ENCODE measurements at places on chromosomes 11 and 22.

DNA sequence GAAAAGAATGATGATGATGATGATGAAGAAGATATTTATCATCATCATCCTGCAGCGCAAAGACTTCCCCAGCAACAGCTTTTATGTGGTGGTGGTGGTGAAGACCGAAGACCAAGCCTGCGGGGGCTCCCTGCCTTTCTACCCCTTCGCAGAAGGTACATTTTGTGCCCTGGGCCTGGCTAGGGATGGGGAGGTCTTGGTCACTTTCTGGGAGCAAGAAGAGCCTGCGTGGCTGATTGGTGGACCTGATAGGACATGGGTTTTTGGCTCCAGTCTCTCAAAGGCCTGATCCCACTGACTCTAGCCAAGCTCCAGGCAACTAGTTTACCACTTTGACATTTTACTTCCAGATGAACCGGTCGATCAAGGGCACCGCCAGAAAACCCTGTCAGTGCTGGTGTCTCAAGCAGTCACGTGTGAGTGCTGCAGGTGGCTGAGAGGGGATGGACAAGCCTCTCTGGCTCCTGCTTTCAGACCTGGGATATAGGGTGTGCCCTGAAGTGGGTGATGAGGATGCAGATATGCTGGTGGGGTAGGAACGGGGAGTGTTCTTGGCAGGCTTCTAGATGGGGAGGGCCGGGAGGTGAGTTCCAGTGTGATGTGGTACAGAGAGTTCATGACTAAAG lies 5.3 kb downstream of the SIDT2 start:
- no peak for DNase-seq

DNA sequence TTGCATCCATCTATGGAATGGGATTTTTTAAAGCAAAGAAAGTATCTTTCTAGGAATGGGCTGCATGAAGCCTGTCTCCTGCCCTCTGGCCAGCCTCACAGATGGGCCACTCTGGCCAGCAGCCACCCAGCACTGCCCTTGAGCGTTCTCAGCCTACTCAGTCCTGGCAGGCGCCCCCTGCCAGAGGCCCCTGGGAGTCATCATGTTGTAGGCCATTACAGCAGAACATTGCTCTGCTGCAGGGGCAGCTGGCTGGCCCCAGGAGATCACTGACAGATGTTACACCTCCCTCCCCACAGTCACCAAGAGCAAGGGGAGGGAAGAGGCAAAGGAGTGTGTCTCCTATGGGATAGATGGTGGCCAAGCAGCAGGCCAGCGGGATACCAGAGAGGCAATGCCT lies 363.7 kb downstream of the NXPE2 start:
- DNase-seq, result no peak

DNA sequence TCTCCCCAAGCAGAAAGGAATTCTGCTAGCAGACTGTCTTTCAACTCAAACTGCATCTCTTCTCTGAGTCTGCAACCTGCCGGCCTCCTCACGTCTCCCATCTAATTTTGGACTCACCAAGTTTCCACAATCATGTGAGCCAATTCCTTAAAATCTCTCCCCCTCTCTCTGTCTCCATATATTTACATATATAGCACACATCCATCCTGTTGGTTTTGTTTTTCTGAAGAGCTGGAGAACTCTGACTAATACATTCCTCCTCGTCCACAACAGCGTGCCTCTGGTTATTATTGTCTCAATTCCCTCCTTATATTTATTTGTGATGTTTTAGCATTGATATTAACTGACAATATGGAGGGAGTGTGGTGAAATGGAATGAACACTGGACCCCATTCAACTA lies 29.6 kb upstream of the FJX1 start:
- DNase-seq, result no peak

DNA sequence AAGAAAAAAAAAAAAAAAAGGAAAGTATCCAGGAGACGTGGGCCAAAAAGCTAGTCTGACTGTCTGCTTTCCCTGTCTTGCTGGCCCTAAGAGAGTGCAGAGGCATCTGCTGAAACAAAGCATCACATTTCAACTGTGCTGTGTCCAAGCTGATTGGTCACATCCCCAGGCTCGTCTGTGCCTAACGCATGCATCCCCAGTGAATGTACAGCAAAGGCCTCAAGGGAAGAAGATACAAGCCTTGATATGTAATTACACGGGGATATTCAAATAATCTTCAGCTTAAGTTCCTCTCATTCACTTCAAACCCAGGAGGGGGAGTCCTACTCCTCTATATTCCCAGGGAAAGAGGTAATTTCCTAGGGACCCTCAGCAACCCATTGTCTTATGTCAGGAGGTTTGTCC lies 5.4 kb upstream of the SORL1 start:
- DNase-seq, result no peak

DNA sequence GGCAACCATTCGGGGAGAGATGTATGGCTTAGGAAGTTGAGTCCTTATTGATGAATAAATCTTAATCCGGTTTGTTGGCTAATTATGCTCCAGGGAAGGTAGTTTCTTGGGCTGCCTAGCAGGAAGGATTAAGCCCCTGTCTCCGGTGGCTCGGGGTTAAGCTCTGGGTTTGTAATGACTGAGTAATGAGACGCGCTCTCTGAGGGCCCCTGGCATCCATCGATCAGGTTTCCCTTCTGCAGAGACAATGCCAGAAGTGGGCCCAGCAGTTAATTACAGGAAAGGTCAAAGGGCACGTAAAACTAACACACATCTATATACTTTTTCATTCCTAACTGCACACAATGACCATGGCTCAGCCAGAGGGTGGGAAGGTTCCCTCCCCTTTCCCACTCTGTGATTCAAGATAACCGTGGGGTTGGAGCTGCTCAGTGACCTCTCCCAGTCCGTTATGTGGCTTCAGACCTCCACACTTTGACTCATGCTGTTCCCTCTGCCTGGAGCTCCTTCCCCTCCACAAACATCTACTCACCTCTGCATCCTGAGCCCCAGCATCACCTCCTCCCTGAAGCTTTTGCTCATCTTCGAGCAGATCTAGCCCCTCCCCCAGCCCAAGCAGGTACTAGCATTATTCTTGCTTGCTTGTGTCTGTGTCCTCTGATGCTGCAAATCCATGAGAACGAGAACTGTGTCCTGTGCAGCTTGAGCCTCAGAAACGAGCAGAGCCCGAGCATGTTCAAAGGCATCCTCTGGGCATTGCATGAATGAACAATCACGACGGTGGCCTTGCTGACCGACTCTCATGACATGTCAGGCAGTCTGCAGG lies 16.6 kb downstream of the SCUBE1 start:
- no peak for DNase-seq

DNA sequence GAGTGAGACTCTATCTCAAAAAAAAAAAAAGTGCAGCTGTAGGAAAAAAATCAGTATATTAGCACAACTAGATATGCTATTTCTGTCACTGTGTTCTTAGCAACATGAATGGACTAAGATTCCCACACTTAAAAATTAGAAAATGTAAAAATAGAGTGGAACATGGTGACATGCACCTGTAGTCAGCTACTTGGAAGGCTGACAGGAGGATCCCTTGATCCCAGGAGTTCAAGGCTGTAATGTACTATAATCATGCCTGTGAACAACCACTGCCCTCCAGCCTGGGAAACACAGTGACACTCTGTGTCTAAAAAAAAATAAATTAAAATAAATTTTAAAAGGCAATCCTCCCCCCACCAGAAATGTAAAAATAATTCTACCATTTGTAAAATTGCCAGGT lies 29.8 kb downstream of the PICALM start:
- no peak for DNase-seq

- DNase-seq, result no peak
Measured at GRCh38 chr11:91239359-91239758, 985.3 kb upstream of the FAT3 start.

- no peak for DNase-seq
Measured at GRCh38 chr11:116137753-116138152, 633.5 kb upstream of the CADM1 start.

- DNase-seq, result no peak
Measured at GRCh38 chr22:47367107-47367690, 604.7 kb downstream of the TBC1D22A start.

DNA sequence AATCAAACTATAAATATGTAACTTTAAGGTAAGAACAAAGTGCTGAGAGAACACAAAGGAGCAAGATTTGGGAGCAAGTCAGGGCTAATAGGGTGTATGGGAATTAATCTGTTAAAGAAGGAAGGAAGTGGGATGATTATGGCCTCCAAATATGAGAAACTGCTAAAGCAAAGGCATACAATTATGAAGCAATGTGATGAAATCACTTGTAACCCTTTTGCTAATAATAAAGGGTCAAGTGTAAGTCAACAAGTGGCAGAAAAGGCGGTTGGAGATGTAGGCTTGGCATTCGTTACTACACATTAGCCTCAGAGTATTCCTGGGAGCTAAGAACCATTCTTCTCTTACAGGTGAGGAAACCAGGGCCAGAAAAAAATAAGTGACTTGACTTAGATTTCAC lies 1002.3 kb upstream of the TENM4 start:
- DNase-seq, result no peak

DNA sequence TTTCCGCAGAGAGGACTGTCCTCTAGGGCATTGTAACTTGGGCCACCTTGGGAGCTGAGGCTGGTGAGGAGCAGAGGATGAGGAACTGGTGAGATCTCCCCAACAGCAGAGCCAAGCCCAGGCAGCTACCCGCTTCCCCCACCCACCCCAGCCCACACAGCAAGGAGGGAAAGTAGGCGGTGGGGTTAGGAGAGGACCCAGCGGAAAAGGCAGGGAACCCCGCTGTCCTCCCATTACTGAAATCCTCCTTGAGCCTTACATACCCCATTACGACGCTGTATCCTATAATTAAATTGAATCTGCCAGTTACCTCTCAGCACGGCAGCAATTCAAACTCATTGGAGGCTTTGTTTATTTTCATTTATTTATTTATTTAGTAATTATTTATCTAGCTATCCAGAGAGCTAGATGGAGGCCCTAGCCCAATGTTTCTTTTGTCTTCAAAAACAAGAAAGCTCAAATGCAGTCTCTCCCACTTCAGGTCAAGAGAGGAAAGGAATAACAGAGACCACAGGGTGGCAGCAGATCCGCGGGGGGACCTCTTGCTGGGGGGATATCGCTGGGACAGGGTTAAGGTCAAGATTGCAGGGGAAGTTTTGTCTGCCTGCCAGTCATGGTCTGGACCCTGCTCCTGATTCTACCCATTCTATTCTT lies 218.0 kb downstream of the ST3GAL4 start:
- no peak for DNase-seq

DNA sequence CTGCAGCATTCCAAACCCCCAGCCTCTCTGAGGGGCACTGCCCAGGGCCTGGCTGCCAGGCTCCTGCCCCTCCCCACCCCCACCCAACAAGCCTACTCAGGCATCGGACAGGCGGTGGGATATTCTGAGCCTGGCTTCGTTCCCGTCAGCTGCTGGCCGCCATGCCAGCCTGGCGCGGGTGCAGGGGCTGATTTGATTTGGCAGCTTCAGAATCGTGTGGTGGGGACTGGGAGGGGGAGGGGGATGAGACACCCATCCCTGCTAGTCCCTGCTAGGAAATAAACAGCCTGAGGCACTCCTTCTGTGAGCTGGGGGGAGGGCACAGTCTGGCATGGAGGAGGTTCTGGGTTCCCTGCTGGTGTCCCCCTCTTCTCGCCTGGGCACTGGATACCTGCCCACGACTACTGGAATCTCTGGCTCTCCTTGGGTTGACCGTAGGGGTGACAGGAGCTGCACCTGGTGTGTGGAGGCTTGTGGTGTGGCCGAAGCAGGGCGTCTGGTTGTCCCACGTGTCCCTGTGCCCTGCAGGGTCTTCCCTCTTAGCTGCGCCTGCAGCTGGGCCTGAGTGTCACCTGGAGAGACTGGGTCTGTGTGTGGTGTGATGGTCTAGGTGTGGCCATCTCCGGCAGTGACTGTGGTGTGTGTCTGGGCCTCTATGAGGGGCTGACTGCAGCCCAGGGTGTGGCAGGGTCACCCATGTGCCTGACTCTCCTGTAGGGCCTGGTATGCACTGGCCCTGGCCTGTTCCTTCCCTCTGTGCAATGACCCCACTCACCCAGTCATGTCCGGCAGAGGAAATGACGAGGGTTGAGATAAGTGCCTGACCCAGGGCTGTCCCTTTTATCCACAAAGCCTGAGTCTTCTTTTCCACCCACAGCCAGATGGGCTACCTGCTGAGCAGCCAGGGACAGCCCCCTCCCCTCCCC lies 42.2 kb downstream of the PDE2A start:
- DNase-seq, result no peak

- no peak for DNase-seq
Measured at GRCh38 chr11:1949922-1950321, 2.8 kb downstream of the MRPL23 start.

DNA sequence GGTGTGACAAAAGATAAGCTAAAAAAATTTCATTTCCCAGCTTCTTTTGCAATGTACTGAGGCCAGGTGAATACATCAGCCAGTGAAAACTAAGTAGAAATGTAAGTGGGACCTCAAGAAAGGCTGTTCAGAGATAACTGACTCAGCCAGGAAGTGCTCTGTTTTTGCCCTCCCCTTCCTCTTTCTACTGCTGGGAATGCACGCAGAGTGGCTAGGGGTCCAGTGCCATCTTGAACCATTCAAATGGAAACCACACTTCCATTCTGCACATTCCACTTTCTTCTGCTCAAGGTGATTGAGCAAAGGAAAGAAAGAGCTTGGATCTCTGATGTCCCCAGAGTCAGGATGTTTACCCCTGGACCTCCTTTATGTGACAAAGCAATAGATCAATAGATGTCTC lies 27.8 kb upstream of the LMO2 start:
- DNase-seq, result no peak

DNA sequence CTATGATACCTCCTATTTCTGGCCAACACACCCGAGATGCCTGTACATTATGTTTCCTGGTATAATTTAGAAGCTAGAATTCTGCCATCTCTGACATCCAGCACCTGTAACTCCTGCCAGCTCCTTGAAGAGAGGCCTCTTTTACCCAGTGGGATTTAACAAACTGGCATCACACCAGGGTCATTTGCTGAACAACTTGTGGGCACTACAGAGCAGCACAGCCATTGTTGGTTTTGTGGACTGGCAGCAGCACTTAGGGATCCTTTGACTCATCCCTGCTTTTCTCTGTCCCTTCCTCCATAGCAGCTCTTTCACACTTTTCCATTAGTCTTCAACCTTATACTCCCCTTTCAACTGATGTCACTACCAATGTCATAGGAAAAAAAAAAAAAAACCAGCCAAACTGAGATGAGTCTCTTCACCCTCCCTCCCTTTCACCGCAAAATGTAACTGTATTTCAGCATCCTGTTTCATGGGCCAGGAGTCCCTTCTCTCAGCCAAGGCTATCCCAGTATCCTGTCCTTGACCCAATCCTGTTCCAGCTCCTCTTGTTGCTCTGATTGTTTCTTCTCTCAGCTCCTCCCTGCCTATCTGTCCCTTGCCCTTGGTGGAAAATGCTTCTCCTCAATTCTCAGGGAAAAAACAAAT lies 68.7 kb downstream of the PPFIBP2 start:
- no peak for DNase-seq

DNA sequence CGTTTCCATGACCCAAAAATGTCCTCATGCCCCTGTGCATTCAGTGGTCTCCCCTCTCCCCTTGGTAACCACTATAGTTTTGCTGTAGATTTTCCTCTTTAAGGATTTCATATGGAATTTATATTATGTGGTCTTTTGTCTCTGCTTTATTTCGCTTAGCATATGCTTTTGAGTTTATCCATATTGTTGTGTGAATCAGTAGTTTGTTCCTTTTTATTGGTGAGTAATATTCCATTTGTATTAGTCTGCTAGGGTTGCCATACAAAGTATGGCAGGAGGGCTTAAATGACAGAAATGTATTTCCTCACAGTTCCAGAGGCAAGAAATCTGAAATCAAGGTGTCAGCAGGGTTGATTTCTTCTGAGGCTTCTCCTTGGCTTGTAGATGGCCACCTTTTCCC lies 3.5 kb downstream of the ZNF74 start:
- no peak for DNase-seq

All from stimulated activated CD8-positive, alpha-beta memory T cell treated with anti-CD3 and anti-CD28 coated beads, Interleukin-7, amount 100 ng/mL, for 48 hours (primary cell).